ENCODE measurements at places on chromosomes 3 and 15.

DNA sequence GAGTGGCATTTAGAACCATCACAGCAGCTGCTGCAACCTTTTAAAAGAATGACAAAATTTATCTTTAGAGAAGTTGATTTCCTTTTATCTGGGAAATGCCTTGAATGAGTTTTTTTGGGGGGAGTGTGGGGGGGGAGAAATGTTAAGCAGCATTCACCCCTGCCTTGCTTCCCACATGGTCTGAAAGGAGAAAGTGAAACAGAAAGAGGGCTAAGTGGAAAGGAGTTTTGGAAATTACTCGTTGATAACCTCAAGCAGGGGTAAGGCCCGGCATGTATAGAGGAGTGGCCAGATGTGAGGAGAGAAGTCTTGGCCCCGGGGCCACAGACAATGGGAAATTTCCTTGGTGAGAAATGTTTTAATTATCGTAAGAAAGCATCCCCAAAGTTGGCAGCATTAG is 23.5 kb downstream of the B3GALNT1 start:
- DNase-seq = no peak

DNA sequence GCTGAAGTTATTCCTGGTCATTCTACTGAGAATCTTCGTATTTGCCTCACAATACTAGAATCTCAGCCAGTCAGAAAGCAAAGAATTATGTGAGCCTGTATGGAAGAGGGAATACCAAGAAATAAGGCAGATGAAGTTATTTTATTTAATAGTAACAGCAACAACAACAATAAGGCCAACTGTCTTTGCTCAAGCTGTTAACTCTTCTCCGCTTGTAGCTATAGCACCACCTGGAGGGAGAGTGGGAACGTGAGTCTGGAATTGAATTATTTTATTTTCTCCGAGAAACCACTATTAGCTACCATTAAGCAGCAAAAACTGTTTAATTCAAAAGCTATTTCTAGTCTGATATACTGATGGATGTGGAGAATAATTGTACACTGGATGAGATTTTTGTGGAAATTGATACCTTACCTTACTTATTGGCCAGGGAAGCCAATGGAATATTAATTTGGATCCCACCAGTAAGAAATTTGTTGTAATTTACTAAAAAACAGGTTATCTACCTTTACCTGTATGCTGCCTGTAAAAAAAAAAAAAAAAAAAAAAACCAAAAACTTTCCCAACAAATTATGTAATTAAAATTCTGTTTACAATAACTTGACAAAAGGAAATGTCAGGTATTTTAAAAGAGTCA is 50.1 kb downstream of the CALML4 start:
- DNase-seq = no peak

GRCh38 chr3:158659454-158660237 is 12.8 kb downstream of the LXN start:
- peak; percentile 25 for DNase-seq

DNA sequence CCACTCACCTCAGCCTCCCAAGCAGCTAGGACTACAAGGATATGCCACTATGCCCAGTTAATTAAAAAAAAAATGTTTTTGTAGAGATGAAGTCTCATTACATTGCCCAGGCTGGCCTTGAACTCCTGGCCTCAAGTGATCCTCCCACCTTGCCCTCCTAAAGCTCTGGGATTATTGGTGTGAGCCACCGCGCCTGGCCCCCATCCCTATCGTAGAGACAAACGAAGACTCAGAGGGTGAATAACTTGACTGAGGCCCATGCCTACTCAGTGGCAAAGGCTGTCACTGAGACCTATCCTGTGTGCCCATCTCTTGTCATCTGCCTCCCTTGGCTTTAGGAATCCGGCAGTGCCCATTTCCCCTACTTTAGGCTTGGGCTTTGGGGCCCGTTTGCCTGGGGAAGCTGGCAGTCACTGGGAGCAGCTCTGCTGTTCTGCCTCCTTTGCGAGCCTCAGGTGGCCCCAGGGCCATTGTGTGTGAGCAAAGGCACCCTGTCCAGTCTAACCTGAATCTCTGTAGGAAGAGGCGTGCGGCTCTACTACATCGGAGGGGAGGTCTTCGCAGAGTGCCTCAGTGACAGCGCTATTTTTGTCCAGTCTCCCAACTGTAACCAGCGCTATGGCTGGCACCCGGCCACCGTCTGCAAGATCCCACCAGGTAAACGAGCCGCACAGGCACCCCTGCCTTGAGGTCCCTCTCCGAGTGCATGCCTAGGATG is 70.1 kb downstream of the AAGAB start:
- DNase-seq = no peak

DNA sequence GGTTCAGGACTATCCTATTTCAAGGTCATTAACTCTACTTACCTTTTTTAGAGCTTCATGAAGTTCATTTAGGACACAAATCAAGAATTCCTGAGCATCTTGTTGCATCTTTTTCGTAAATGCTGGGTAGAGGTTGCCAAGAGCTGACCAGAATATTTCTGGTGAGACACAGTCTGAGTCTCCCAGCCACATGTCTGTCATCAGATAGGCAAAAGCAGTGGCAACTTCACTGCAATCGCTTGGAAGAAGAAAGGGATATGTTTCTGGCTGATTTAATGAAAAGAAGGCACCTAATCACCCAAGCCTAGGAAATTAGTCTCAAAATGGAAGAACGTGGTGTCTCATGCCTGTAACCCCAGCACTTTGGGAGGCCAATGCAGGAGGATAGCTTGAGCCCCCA is 2.9 kb downstream of the USP50 start:
- no peak for DNase-seq

DNA sequence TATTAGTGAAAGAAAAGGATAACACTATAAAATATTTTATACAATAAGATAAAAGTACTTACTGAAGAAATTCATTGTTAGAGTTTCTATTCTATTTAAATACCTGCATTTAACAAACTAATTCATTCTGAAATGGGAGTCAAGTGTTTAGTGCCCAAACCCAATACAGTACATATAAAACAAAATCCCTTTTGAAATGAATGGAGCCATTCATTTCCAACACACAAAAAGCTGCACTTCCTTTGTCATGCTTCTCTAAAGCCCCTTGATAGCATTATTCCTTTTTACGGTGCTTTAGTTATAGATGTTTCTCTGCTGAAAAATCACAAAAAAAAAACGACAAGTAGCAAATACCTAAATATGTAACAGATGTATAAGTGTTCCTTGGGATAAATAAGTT is 596.3 kb downstream of the ZIC1 start:
- no peak for DNase-seq

DNA sequence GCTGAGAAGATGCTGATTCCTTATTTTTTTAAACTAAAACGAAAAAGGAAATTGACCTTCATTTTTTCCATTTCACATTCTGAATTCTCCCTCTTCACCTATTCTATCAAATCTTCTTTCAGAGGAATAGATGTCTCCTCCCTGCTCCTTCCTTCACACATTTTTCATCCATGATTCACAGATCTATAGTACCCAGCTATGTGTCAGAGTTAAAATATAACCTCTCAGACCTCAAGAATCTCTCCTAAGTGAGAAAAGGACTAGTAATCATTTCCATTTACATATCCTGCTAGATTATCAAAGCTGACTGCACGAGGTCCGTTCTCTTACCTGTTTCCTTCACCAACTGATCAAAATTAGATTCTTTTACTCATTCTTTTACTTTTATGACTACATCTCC is 1297.6 kb upstream of the ALCAM start:
- DNase-seq = no peak

- DNase-seq = no peak
These were observed 634.9 kb upstream of the CFAP20DC start for GRCh38 chr3:59684766-59685165.

- no peak for DNase-seq
These were observed 27.8 kb upstream of the ALDH1L1 start for GRCh38 chr3:126208182-126208581.

DNA sequence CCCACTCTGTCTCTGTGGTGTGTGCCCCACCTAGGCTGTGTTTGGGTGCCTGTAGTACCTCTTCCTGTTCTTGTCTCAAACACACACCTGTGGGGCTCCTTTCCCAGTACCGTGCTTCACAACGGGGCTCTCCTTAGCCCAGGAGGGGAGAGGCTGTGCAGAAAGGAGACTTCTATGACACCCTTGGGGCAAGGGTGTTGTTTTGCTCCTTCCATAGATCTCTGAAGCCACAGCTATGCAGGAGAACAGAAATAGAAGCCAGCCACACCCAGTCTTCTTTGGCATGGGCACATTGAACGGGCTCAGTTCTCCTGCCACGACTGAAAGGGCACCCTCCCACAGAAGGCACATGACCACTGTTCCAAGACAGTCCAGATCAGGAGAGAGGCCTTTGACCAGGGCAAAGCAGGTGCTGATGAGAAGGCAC is 74.3 kb downstream of the LIPC start:
- DNase-seq = no peak

DNA sequence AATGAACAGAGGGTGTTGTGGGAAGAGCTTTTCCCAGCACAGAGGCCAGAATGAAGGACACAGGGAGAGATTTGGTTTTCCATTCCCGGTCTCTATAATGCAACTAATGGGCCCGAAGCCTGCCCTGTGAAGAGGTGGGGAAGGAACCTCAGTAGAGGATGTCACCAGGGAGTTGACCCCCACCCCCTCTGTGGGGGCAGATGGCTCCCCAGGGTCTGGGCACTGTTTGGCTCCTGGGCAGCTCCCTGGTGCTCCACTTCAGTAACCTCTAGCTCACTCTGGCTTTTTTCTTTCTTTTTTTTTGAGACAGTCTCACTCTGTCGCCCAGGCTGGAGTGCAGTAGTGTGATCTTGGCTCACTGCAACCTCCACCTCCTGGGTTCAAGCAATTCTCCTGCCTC is 109.1 kb upstream of the DLG1 start:
- no peak for DNase-seq

GRCh38 chr3:112640930-112641801 is at the start of gene CCDC80:
Gene CCDC80 (minus strand): TSS chr3:112641143. CDS start chr3:112639905, 1,238 bp downstream.
- DNase-seq = no peak

GRCh38 chr3:157501863-157502262 is 1.4 kb downstream of the VEPH1 start:
- DNase-seq = no peak

DNA sequence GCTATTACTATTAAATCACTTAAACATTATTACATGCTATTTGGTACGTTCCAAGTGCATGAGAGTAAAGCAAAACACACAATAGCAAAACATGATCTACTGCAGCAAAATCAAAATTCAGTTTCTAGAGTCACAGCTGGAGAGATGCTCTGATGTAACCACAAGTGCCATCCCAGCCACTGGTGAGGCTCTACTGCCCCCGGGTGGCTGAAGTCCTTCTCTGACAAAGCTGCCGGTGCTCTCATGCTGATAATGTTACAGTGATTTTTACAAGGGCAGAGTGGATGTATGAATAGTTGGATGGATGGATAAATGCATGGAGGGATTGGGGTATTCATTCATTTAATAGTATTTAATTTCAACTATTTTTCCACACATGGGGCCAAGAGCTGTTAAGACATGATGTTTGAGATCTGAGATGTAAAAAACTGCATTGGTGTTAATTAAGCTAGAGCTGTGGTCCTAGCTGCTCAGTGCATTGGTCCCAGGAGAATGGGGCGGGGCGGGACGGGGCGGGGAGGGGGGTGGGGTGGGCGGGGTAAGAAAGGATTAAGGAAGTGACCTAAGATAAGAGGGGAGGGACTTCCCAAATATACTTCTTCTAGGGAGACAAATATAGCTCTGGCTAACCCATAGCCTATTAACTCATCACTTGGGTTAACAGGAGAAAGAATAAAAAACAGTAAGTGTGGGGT is 5.3 kb upstream of the SPESP1 start:
- DNase-seq = peak; percentile 17

DNA sequence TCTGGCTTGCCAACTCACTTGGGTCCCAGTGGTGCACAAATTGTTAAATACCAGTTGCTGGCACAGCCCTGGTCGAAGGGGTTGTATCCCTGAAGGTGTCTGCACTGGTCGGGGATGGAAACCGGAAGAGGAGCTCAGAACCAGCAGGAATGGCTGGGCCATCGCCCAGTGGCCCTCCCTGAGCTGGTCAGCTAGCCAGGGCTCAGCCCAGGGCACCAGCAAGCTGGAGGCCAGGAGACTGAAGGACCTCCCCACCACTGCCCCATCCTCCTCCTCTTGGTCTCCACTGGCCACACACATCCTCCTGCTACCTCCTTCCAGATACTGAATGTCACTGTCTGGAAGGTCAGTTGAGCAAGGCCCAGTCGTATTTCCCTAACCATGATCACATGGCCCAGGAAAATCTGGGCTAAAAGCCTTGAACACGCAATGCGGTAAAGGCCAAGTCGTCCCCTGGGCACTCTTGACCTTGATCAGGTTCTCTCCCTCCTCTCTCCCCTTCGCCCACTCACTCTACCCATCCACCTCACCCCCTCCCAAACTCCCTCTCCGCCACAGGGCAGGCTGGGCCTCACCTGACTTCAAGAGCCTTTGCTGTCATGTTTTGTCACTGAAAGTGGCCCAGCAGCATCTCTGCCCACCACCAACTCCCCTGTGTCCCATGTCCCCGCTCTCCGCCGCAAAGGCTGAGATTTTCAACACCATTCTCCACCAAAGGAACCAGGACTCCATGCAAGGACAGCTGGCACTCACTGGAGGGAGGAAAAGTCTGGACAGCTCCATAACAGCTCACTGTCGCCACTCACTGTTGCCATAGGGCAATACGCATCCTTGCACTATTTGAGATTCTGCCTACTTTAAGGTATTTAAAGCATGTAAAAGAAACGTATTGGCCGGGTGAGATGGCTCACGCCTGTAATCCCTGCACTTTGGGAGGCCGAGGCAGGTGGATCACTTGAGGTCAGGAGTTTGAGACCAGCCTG is 12.1 kb downstream of the ZDHHC19 start:
- no peak for DNase-seq

- DNase-seq = no peak
These were observed 146.1 kb downstream of the MEX3B start for GRCh38 chr15:81899730-81900129.

DNA sequence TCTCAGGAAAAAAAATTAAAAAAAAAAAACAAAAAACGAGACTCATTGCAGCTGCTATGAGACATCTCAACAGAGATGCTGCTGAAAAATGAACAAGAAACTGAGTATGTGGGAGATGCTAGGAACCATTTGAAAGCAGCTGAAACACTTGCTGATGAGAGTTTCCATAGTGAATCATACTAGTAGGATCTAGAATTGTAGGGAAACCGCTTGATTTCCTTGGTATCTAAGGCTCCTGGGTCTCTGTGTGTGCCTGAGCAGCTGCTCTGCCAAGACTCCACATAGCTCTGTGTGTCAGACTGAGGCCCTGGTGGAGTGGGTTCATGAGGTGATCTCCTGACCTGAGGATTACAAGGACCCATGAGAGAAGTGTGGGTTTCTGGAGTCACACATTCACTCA is 313.4 kb upstream of the NECTIN3 start:
- DNase-seq = no peak

- no peak for DNase-seq
These were observed 121.0 kb downstream of the GREM1 start for GRCh38 chr15:32838820-32839219.

GRCh38 chr3:72652395-72652794 is 195.8 kb downstream of the SHQ1 start:
- DNase-seq = no peak

DNA sequence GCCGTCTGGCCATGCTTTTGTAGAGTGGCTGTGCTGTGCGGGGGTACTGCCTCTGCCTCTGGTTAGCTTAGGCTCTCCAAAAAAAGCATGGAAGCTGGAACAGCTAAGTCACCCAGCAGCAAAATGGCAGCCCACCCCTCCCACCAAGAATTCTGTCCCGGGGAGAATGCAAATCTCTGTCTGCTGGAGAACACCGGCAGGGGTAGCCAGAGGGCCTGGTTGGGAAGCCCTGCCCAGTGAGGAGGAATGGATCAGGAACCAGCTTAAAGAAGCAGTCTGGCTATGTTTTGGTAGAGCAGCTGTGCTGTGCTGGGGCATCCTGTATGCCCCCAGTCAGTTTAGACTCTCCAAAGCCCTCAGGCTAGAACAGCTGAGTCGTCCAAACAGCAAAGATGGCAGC is 56.2 kb upstream of the PTPRG start:
- DNase-seq = no peak

- DNase-seq = no peak
These were observed 48.3 kb downstream of the EIF4E3 start for GRCh38 chr3:71676931-71677330.

Data from stimulated activated CD8-positive, alpha-beta memory T cell treated with anti-CD3 and anti-CD28 coated beads, Interleukin-12 subunit alpha, Interleukin-12 subunit beta, amount 100 ng/mL, for 1 hour (primary cell).